ENCODE measurements at places on chromosomes 16 and 17.
A peak's percentile ranks its signal among the peaks of the same experiment; 100 is the strongest.

DNA sequence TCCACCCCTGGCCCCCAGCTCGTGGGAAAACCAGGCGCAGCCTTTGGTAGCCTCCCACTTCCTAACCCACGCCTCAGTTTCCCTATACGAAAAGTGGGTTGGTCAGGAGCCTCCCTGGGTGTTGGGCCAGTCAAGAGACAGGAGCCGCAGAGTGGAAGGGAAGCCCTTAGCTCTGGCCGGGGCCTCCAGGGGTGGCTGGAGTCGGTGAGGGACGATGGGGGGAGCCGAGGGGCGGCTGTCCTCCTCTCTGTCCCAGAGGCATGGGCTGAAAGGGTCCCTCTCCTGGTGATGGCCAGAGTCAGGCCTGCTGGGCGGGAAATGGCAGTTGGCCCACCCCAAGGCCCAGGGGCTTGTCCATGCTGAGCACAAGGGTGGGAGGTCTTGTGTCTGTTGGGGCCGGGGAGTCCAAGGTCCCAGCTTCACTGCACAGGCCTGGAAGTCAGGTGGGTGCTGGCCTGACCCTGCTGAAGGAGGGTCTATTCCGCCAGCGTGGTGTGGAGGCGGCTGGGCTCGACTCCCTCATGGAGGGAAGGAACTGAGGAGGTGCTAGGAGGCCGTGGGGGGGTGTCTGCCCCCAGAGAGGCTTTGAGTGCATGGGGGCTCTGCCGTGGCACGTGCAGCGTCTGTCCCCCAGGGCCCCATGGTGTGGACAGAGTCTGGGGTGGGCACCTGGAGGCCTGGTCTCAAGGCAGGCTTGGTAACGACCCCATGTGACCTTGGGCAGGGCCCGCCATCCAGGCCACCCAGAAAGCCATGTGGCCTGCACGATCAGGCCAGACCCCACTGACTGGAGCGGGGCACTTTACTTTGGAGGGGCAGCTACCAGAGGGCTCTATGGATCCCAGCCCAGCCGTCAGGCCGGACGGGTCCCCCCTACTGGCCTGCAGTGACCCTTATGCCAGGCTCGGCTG lies 1.1 kb downstream of the SLC16A3 start:
- no peak for DNase-seq

DNA sequence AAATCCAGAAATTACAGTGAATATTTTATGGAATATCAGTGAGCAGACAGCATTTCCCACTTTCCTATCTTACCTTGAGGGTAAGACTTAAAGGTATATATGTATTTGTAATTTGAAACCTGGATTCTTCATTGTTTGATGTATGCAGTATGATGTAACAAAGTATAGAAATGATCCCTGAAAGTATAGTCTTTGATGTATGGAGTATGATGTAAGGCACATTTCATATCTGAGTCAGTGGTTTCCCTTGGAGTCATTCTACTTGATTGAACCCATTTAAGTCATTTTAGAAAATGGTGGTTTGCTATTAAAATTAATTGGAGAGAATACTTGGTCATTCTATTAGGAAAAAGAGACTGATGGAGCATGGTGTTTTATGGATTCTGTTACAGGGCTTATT lies 10.1 kb downstream of the AMZ2 start:
- no peak for DNase-seq

DNA sequence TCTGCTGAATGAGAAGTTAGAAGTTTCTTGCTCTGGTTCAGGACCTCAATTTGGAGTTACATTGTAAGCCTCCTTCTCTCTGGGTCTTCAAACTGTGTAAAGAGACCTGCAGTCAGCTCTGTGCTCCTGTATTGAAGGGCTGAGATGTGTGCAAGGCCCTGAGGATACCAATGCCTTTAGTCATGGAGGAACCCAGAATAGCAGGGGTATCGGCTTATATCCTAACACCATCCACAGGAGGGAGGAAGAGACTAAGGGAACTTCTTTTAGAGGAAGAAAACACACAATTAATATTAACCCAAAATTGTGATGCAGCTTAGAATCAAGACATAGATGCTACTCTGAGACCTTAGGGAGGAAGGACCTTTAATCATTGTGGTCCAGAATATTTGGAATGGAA lies 36.5 kb downstream of the GLP2R start:
- no peak for DNase-seq

- DNase-seq: no peak
Measured at GRCh38 chr16:9114112-9114511, 22.7 kb downstream of the HAPSTR1 start.

DNA sequence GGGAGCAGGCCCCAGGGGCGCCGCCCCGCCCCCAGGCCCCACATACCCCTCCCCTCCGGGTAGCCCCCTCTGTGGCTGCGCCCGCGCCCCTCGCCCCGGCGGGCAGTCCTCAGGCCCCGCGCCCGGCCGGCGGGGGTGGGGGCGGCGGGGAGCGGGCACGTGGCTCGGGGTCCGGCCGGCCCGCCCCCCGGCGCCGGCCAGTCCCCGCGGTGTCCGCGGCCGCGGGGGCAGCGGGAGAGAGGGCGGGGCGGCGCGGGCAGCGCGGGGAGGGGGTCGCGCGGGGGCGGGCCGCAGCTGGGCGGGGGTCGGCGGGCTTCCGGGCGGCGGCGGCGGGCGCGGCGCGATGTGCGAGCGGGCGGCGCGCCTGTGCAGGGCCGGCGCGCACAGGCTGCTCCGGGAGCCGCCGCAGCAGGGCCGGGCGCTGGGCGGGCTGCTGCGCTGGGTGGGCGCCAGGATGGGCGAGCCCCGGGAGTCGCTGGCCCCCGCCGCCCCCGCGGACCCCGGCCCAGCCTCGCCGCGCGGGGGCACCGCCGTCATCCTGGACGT lies 335 bp downstream of the NECAB2 start:
- DNase-seq: no peak

GRCh38 chr17:11177340-11177739 lies 63.7 kb upstream of the SHISA6 start:
- no peak for DNase-seq

DNA sequence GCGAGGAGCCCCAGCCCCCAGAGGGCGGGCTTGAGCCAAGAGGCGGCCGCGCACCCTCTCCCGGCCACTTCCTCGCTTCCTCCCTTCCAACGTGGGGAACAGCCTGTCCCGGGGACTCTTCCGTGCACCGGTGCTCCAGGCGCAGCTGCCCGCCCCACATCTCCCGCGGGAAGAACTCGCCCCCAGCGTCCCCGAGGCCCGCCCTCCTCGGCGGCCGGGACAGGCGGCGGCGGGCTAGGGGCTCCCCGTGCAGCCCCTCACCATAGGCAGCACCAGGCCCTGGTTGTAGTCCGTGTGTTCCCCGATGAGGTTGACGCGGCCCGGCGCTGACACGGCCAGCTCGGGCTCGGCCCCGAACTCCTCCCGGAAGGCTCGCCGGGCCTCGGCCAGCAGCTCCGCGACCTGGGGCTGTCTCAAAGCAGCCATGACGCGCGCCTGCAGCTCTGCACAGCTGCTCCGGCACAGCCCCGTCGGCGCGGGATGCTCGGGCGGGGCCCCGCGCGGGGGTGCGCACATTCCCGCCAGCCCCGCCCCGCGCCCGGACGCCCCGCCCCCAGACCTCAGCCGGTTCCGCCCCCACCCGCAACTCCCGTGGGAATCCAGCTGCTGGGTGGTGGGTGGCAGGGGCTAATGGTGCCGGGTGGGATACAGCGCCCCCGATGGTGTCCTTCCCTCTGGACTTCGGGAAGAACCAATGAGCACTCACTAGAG lies at the start of gene GALK1:
Gene GALK1, minus strand, starts transcription at position 482 of the 711 bp plus-strand sequence. Its CDS starts 56 bp downstream, at position 426.
- peak; percentile 25 for DNase-seq

DNA sequence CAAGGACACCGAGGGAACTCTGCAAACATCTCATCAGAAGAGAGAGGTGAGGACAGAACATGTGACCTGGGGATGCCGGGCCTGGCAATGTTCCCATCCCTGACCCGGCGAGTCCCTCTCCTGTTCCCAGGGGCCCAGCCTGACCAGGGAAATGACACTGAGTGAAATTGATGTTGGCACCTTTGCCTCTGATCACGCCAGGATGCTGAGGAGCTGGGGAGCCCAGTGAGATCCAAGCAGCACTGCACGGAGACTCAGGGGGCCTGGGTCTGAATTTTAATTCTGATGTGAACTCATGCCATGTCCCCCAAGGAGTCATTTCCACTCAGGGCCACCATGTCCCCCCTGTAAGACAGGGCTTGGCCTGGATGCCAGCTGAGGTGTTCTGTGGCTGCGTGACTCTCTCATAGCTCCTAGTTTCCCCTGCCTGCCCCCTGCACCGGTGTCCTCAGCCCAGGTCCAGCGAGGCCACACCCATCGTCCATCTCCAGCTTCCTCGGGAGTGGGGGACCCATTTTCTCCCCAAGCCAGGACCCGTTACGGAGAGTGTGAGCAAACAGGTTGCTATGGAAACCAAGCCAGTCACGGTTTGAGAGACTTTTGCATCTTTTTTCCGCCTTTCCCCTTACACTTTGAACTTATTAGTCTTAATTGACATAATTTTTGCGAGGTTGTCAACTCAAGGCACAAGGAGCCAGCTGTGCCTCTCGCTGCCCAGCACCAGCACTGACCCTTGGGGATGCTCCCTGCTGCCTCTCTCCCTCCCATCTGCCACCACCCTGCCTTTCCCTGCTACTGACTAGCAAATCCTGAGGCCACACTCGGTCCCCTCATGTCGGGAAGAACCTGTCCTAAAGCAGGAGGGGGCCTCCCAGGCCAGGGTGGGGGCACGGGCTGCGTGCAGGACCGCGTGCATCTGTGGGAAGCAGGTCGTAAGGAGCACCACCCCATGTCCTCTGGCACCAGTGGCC lies 150.0 kb downstream of the SDK2 start:
- no peak for DNase-seq

DNA sequence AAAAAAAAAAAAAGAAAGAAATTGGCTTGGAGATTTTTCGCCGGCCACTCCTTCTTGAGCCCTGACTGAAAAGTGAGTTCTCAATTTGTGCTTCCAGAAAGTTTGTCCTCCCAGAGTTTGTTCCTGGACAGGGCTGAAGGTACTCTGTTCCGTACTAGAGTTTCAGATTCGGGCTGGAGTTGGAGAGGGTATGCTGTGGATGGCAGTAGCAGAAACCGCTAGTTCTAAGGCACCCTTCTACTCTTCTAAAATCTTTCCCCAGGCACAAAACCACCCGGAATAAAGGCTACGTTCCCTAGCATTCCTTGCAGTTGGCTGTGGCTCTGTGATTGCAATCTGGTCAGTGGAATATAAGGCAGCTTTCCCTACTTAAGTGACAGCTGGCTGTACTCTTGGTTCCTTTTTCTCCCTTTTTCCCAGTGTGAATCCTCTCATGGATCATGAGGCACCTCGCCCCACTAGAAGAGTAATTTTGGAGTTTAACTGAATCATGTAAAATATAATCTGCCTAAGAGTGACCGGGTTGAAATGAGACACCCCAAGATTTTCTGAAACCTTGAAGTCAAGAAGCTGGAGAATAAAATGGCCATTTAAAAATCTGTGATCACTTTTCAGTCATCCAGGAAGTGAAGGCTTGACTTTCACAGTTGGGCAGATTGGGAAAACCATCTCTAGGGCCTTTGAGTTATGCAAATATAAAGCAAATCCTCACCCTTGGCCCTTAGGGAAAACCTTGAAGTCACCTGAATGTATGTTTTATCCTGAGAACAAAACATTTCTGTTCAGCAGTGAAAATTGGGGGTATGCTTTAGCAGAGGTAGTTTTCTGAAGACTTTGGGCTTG lies 901 bp upstream of the HEATR6 start:
- peak; percentile 37 for DNase-seq

GRCh38 chr17:15957206-15957605 lies 12.3 kb downstream of the ADORA2B start:
- DNase-seq: peak; percentile 68

GRCh38 chr16:79844603-79845002 lies 244.1 kb upstream of the MAF start:
- no peak for DNase-seq

- no peak for DNase-seq
Measured at GRCh38 chr17:16255481-16255921, 38.5 kb downstream of the PIGL start.

- no peak for DNase-seq
Measured at GRCh38 chr17:10631701-10632100, 25.4 kb downstream of the MYH3 start.

GRCh38 chr17:28252436-28252835 lies 66.6 kb upstream of the TMEM97 start:
- DNase-seq: no peak

- no peak for DNase-seq
Measured at GRCh38 chr17:75617218-75617617, 16.0 kb upstream of the SMIM5 start.

DNA sequence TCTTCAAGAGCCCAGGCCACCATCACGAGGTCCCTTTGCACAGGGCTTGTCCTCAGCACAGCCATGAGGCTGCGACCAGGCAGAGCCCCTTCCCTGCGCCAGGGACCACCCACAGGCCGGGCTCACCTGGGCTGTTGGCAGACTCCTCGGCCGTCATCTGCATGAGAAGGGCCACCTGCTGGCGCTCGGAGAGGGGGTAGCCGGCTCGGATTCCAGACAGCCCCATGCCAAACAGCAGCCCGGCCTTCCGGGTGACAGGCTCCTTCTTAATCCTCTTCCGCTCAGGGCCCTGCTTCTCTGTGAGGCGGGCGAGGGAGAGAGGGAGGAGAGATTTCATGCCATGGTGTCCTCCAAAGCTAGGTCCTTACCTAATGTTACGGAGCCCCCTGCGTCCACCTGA lies 73.4 kb downstream of the ZNF778 start:
- no peak for DNase-seq

GRCh38 chr16:64475627-64476351 lies 646.1 kb downstream of the CDH11 start:
- DNase-seq: no peak

DNA sequence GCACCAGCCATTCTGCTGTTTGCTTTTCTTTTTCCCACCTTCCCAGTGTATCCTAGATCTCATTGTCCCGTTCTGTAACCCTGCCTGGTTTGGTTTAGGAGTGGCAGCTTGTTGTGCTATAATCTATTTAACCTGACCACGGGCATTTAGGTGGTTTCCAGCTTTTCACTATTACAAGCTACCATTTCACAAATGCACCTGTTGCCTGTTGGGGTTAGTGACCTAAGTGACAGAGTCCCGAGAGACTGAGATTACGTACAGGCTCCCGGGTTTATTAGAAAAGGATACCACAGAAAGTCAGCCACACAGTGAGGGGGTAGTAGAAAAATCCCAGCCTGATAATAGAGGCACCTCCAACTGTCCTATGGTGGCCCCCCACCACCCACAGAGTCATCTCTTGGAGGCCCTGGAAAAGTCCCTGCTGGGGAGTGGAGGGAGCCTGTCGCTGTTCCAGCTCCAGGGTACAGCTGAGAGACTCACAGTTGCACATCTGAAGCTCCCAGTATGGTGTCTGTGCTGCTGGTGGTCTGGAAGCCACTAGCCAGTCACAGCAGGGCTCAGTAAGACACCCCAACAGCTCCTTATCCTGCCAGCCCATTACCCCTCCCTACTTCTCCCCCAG lies 21.2 kb downstream of the CLEC16A start:
- DNase-seq: no peak

DNA sequence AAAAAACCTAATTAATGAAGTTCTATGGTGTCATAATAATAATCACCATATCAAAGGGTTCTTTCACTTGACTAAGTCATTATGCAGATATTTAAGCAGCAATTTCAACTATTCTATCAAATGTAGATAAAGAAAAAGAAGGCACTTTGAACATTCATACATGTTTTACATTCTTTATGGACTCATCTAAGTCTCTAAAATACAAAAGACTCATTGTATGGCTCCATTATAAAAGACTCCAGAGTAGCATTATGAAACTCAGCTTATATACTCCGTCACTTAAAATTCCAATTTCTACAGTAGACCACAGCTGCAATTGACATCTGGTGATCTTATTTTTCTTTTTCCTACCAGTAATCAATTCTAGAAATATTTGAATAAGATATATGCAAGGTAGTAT lies 173.5 kb upstream of the KIF2B start:
- DNase-seq: no peak

GRCh38 chr17:80892900-80893603 lies 98.6 kb upstream of the CHMP6 start:
- DNase-seq: peak; percentile 98

GRCh38 chr17:6567528-6568183 lies 11.3 kb upstream of the PITPNM3 start:
- no peak for DNase-seq

Data from RCC 7860 (cell line).